AG04450 (cell line): ENCODE measurements at places on chromosomes 7 and 10.
A peak's percentile ranks its signal among the peaks of the same experiment; 100 is the strongest.

DNA sequence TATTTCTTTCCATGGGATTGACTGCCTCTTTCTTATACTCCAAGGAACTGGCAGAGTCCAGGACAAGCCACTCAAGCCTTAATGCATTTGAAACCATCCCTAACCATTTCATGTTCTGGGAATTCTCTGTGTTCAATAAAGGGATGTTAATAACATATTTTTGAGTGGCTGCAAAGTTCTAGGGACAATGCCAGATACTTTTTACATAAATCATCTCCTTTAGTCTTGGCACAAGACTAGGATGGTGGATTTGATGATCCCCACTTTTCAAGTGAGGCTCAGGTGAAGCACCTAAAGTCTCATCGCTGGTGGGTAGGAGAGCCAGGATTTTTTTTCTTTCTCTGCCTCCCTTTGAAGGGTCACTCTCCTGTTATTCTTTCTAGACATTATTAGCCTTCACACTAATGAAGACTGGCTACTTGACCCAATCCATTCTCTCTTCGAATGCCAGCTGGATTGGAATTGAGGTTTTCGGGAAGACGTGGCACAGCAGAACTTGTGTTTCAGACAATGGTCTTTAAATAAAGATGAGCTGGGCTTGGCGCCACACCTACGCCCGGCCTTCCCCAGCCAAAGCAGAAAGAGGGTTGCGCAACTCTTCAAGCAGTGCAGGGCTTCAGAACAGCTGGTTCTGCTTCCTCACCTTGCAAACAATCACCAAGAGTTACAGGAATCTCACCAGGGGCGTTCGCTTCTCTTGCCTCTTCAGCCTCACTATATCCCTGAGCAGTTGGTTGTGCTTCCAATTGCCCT lies 73.8 kb upstream of the BMPER start:
- DNase-seq = no peak

GRCh38 chr7:159024280-159024951 lies 120.3 kb downstream of the VIPR2 start:
- no peak for DNase-seq

DNA sequence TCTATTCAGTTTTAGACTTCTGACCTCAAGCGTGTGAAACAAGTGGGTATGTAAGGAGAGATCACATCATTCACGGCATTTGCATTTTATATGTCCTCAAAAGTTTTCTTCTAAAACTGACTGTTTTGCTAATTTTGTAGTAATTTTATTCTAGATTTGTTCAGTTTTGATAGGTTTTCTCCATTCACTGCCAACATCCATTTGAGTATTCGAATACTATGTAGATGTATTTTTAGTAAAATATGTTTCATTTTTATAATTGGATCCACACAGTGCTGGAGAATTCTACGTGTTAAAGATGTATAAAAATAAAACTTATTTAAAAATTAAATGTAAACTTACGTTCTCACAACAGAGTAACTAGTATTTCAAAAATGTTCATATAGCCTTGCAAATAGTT lies 503.0 kb downstream of the CNTNAP2 start:
- no peak for DNase-seq

DNA sequence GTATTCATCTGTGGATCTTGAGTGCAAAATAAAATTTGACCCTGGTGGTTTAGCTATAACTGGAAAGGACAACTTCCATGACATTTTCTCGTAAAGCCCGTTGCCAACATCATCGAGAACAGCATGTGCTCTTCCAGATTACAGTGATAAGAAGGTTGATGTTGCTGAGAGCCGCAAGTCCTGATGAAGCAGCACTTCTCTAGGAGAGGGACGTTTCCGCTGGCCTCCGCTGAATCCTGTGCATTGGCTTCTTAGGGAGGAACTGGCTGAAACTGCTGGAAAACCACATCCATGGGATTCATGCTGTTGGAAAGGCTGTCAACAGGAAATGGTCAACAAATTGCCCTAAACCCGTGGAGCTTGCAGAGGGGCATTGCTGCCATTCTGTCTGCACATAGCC lies 21.4 kb upstream of the ABCB5 start:
- no peak for DNase-seq

- no peak for DNase-seq
Observed at GRCh38 chr7:105003872-105004510, 10.0 kb upstream of the KMT2E start.

DNA sequence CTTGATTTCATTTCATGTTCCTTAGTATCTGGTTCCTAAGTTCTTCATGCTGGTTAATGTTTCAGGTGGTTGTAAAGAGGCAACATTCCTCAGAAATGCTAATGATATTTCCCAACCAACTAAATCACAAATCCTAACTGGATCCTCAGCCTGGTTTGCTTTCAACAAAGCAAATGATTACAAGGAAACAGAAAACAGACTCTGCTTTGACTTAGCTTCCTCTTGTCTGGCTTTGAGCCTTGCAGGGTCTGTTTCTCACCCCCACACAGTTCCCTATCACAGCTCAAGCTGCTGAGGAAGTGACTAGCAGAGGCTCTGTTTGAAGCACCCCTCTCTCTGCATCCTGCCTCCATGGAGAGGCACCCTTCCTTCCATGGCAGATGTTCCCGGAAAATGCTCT lies 130.2 kb upstream of the CTTNBP2 start:
- DNase-seq = no peak

DNA sequence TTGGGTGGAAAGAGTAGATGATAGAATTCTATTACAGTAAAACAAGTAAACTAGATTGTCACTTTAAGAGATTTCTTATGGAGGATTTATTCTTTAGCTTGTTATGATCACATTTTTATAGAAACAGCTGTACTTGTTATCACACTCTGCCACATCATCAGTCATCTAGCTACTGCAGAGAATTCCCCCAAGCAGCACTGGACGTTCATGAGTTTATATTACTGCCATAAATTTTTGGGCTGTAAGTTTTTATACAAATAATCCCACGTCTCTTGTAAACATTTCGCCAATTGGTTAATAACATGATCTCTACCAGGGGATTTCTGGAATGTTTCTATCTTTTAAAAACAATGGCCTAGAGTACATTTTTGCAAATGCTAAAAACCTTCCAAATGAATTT lies 238.8 kb downstream of the POLR1F start:
- DNase-seq = peak; percentile 62

- DNase-seq = no peak
Observed at GRCh38 chr7:122633472-122633871, 65.4 kb downstream of the RNF133 start.

- DNase-seq = no peak
Observed at GRCh38 chr10:122981066-122981464, 864 bp downstream of the PSTK start.

GRCh38 chr7:74453322-74454011 lies at the start of gene GTF2IRD1:
GTF2IRD1 (plus strand) TSS chr7:74453906; CDS start chr7:74508081, 54,175 bp downstream.
- DNase-seq = peak; percentile 44

- no peak for DNase-seq
Observed at GRCh38 chr10:93580828-93581227, 14.4 kb downstream of the FFAR4 start.

GRCh38 chr7:5638994-5639393 lies 142.5 kb downstream of the RNF216 start:
- DNase-seq = no peak

- no peak for DNase-seq
Observed at GRCh38 chr7:36570528-36571189, 153.6 kb downstream of the AOAH start.

GRCh38 chr7:41108821-41109220 lies 594.1 kb downstream of the INHBA start:
- no peak for DNase-seq

GRCh38 chr10:30812018-30812851 lies 182.7 kb upstream of the LYZL2 start:
- DNase-seq = peak; percentile 80

DNA sequence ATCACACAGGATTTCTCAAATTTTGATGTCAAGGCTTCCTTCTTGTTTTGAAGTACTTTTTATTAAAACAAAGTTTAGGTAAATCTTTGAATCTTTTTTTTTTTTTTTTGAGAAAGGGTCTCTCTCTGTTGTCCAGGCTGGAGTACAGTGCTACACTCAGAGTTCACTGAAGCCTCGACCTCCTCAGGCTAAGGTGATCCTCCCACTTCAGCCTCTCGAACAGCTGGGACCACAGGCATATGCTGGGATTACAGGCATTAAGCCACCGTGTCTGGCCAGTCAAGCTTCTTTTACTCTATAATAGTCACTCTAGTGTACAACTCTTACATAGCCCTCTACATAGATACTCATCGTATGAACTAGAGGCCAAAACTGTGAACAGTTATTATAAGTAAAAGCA lies 3.4 kb downstream of the RUFY2 start:
- DNase-seq = no peak

GRCh38 chr7:137606061-137606674 lies 240.6 kb downstream of the DGKI start:
- DNase-seq = peak; percentile 13

DNA sequence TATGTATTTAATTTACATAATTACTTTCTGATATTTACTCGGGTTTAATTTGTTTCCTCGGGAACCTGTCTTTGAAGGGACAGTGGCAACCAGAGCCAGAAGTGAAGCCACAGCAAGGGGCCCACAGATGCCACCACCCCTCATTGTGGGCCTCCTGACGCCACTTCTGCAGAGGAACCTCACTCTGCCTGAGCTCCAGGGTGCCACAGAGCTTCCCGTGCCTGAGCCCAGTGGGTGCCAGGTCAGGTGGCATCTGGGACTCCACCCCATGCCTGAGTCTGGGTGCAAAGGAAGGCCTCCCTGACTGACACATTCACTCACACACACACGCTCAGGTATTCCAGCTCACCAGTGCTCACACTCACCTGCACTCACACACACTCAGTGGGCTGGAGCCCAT lies 213.7 kb downstream of the GRID1 start:
- DNase-seq = no peak

- DNase-seq = peak; percentile 20
Observed at GRCh38 chr7:119664601-119665000, 608.4 kb upstream of the KCND2 start.

GRCh38 chr7:99667179-99667578 lies 12.6 kb downstream of the CYP3A5 start:
- DNase-seq = no peak

DNA sequence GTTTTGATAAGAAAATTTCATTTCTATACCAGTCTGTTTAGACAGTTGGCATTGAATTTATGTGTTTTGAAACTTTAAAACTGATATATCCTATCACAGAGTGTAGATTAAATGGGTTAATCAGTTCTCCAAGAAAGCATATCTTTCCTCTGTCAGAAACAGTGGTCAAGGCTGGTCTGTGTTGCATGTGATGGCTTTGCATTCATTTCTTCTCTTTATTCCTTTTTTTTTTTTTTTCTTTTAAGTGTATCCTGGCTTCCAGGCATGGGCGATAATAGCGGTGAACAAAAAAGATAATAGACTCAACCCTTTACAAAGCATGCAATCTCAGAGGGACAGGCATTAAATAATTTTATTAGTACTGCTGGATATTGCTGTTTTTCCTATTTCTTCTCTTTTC lies 136.6 kb downstream of the LRRC4 start:
- no peak for DNase-seq

DNA sequence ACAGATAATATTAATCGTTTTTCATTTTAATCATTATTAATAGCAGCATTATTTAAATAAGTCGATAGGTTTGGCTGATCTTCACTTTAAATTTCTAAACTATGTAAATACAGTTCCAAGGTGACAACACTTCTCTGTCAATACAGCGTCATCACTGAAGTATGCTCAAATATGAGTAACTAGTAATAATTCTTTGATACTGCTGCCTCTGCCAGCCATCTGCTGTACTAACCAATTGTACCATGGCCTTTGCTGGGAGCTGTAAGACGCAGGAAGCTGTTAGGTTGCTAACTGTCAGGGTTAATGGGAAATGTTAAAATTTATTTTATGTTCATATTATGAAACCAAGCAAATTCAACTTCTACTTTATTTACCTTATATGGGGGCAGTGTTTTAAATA lies 1650.5 kb upstream of the LRRTM3 start:
- DNase-seq = no peak

DNA sequence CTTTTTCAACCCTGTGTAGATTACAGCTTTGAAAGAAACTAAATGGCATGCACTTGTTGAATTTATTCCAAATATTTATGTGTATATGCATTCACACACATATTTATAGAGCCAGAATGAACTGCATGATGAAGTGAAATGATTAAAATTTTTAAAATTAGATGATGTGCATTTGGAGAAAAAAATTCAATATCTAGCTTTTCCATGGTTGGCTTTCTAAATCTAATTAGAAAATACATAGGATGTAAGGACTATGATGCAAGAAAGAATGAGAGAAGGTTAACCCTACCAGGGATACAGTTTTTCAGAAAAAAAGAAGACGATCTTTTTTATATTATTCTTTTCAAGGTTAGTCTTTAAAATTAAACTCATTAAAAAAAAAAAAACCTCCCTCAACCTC lies 204.5 kb downstream of the TRIL start:
- DNase-seq = no peak

GRCh38 chr7:130367088-130367755 lies 13.1 kb upstream of the CPA1 start:
- DNase-seq = no peak

- DNase-seq = no peak
Observed at GRCh38 chr10:79378647-79379511, 31.6 kb downstream of the PPIF start.

DNA sequence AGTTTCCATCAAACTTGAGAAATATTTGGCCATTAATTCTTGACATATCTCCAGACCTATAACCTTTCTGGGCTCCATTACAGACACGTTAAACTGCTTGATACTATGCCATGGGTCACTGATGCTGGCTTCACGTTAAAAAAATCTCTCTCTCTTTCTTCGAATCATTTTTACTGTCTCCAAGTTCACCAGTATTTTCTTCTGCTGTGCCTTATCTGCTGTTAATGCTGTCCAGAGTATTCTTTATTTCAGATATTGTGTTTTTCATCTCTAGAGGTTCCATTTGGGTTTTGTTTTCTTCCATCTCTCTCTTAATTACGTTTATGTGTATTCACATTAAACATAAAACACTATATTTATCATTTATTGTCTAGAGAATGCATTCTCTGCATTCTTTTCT lies 12.8 kb upstream of the PRPF18 start:
- no peak for DNase-seq

GRCh38 chr7:90604383-90604782 lies 8.3 kb downstream of the CDK14 start:
- no peak for DNase-seq

GRCh38 chr10:14349081-14349480 lies 18.4 kb upstream of the FRMD4A start:
- no peak for DNase-seq

GRCh38 chr10:106310596-106310995 lies 853.9 kb downstream of the SORCS1 start:
- no peak for DNase-seq

DNA sequence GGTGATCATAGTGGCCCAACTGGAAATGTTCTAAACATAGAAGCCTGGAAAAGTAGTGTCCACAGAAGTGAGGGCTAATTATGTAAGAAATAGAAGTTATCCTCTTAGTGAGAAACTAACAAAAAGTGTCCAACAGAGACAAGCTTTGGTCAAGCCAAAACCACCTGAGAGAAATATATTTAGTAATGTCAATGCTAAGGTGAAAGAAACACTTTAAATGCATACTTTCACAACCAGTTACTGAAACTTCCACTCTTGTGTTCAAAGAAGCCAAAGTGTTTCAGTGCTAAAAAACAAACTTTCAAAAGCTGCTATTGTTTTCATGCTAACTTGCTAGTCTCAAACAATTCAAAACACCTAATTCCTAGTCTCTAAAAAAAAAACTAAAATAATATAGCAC lies 18.1 kb downstream of the RAB11FIP2 start:
- no peak for DNase-seq

GRCh38 chr7:40851001-40851400 lies 716.2 kb downstream of the SUGCT start:
- DNase-seq = no peak

- no peak for DNase-seq
Observed at GRCh38 chr10:71747551-71748523, 25.5 kb downstream of the VSIR start.
